ENCODE measurements at places on chromosomes 7 and 10.

DNA sequence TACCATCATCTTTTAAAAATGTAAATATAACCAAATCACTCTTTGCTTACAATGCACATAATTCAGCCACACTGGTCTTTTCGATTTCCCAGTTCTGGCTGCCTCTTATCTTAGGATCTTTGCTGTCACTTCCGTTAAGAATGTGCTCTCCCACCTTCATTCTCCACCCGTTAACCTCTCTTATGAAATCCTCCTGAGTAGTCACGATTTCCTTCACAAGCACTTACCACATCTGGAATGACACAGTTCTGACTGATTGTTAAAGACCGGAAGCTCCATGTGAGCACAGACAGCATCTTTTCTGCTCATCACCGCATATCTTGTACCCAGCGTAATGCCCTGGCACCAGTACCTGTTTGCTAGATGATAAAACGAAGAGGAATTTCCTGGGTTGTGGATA, 84.3 kb downstream of the CUL2 start:
- DNase-seq: no peak

DNA sequence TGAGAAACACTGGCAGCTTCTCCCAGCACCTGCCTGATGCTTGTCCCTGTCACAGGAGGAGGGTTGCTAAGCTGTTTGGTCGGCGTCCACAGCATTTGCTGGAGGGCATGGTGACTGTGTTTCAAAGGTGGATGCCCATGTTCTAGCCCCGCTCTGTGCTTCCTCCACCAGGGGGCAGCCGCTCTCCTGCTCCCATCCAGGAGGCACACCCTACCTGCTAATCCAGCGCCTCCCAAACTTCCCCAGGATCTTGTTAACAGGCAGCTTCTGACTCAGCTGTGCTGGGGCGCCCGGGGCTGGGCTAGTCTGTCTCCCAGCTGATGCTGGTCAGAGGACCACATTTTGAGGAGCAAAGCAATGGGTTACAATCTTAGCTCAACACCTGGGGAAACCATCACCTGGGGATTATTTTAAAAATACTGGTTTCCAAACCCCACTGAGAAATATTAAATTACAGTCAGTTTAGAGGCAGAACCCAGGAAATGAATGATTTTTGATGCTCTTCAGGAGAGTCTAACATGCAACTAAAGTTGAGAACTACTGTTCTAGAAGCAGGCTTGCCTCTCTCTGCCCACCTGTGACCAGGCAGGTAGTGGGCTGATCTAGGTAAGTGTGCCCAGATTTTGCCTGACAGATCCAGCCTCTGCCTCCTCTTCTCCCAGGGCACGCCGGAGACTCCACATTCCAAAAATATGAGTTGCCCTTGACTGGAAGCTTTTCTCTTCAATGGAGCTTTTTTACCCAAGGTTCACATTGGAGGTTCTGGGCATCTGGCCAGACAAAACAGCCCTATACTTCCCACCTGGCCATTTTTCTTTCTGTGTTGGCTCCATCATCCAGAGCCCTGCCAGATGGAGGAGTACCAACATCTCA, 92.7 kb upstream of the GPR26 start:
- no peak for DNase-seq

DNA sequence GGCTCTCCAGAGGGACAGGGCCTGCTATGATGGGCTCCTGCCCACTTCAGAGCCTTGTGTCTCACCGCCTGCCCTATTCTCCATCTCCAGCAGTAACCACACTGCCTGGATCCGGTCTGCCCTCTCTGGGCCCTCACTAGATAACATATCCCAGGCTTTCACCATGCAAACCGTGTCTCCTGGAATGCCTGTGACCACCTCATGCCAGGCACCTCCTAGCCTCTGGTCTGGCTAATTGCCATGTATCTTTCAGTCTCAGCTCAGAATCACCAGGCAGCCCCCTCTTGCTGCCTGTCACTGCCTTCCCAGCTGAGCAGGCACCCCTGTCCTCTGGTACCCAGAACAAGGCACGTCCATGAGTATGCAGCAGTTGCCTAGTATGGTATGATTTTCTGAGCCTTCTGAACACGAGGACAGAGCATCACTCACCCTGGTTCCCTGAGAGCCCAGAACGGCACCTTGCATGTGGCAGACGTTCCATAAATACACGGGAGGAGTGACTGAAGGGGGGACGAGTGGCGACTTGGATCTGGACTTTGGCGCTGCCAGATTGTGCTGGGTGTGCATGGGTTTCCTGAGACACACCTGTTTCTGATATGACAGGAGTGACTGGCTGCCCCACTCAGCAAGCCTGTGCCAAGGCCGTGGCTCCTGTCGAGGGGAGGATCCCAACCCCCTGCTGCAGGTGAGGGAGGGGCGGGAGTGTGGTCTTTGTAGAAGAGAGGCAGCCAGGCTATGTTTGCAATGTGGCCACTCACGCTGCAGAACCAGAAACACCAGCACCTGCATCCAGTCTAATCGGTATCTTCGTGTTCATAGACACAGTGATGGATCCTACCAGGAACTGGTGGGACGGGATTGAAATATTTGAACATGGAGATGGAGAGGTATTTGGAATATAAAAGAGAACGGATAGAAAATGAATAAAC, 95.2 kb downstream of the VOPP1 start:
- no peak for DNase-seq

DNA sequence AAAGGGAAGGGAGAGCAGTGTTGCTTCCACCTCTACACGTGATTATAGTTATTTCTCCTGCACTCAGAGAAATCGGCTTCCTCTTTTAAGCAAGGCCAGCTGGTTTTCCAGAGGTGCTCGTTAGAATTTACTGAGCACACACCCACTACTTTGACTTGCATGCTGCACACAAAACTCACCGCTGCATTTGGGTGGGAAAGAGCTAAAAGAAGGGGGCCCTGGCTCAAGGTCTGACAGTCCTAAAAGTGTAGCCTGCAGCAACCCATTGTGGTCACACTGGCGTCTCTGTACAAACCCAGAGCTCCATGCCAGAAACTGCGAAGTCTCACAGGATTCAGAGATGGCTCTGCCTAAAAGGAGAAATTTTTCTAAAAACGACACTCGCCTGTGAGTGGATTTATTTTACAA, 133.7 kb downstream of the SLC25A13 start:
- DNase-seq: no peak

DNA sequence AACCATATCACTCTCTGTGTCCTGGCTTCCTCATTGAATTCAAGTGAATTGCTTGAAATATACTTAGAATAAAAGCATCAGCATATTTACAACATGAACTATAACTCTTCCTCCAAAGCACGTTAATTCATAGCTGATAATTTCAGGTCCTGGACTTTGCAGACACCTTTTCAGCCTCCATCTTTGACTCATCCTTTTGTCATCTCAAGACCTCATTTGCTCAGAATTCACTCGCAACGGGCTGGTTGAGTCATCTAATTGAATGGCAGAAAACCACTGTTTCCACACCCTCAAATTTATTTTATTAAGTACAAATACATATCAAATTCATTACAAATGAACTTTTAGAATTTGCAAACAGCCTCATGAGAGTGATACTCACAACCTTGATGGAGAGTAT, 545.7 kb downstream of the GATA3 start:
- DNase-seq: no peak

- DNase-seq: no peak
Observed at GRCh38 chr10:95266674-95267095, 24.1 kb downstream of the PDLIM1 start.

DNA sequence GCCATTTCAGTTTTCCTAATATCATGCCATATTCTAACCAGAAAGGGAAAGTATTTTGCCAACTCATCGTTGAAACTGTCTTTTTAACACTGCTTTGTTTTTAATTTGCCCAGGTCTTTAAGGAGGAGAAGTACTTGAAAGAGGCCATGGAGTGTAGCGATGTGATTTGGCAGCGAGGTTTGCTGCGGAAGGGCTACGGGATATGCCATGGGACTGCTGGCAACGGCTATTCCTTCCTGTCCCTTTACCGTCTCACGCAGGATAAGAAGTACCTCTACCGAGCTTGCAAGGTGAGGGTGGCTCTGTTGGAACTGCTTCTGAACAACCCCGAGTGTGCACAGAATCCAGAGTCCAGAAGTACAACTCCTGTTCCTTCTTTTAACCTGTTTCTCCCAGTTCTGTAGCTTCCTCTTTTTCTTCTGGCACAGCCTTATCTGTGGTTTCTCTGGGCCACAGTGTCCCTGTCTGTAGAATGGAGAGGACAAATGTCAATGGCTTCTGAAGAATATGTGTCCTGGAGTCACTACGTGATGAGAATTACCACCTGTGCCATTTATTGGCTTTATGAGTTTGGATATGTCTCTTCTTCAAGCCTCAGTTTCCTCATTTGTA, 60.1 kb downstream of the LANCL2 start:
- no peak for DNase-seq

DNA sequence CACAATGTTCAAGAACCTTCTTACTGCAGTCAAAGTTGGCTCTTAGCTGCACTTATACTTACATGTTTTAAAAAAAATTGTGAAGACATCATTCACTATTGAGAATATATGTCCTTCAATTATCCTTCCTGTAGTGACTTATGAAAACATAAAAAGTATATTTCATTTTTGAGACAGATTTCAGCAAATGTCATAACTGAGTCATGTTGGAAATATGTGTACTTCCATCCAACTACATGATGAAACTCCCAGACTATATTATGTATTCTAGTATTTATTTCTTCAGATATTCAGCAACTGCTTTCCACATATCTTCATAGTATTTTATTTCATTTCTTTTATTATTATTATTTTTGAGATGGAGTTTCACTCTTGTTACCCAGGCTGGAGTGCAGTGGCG, 160.2 kb downstream of the ARHGAP12 start:
- DNase-seq: no peak

DNA sequence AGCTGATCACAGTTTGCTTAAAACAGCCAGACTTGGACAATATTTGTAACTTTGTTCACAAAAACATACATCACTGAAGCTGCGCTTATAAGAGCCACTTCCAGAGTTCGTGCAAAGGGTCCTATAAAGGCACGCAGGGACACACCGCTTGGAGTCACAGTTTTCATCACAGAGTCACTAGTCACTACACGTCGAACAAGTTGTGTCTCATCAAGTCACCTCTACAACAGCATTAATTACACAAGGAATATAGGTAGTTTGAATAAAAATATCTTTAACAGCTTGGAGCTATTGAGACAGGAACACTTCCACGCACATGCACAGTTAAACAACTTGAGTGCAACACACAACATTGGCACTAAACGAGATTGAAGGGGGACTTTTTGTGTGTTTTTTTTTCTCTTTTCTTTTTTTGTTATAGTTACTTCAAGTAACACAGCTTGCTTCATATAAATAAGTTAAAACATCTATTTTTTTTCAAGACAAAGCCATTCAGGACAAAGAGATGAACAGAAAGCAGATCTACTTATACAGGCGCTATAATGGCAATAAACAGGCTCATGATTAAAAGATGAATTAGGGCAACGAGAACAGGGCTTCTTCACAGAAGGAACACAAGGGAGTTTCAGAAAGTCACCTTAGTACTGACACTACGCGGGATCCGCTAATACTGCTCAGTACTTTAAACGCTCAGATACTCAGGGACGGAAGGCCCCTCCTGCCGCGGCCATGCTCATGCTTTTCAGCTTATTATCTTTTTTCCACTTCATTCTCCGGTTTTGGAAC, 2.2 kb downstream of the HOXA5 start:
- DNase-seq: no peak

DNA sequence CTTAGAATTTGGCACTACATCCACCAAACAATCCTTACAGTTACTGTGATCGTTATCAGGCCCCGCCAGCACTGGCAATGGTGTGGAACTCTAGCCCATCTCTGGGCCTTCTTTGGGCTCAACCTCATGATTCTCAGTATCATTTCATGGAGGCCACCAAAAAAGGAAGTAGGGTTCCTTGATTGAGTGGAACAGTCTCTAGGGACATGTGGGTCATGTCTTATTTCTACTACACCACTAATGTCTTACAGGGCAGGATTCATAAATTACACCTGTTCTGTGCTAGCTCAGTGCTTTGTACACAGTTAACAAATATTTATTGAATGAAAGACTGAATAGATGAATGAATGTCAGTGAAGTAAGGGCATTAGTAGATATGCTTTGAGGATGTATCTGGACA, 53.9 kb downstream of the AP3M1 start:
- no peak for DNase-seq

GRCh38 chr7:27123007-27123476, 7.5 kb downstream of the HOXA4 start:
- DNase-seq: no peak

- DNase-seq: no peak
Observed at GRCh38 chr7:148729984-148730733, 31.5 kb downstream of the CUL1 start.

- no peak for DNase-seq
Observed at GRCh38 chr7:29406366-29406765, 157.3 kb upstream of the PRR15 start.

DNA sequence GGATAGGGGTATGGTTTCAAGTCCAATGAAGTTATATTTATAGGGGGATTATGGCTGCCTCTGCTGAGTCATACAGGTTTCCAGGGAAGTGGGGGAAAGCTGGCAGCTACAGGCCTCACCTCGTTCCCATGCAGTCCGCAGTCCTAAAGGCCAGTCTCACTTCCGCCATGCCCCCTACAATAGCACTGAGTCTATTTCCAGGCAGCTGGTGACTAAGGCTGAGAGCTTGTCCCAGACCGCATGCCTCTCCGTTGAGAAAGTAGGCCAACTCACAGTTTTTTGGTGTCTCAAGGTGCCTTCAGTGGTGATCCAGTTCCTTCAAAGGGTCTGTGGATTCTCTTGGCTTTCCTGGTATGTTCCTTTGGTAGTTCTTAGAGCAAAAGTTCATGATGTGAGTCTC, 203.9 kb upstream of the GLI3 start:
- no peak for DNase-seq

DNA sequence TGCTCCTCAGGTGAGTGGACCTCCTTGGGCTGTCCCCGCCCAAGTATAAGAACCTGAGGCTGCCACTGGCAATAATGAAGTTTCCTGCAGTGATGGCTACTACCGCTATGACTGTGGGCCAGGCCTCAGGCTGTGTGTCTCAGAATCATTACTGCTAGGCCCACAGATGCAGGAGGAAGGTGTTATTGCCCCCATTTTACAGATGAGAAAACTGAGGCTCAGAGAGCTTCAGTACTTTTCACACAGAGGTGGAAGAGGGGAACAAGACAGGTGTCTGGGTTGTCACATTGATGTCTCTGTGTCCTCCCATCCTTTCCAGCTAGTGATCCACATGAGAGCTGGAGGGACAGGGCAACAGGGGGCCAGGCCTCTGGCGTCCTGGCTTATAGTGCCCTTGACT, 155.2 kb downstream of the CDH23 start:
- no peak for DNase-seq

DNA sequence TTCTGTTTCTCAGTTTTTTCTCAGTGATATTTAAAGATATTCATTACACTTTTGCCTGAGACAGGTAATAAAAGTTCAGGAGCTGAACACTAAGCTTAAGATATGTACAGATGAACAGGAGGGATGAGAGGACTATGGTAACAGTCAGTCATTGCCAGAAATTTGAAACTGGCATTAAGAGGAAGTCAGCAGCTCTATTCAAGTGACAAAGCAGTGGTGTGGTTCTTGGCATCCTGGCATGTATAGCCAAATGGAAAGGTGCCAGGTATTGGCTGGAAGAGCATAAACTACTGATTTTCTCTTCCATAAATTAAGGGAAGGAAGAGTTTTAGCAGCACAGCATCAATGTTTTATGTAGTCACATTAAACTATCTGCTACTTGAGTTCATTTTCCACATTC, 22.7 kb downstream of the HOXA1 start:
- no peak for DNase-seq
